ENCODE measurements at places on chromosomes 13 and 19.

- DNase-seq, result no peak
Measured at GRCh38 chr13:21538753-21539152, 65.2 kb downstream of the MICU2 start.

DNA sequence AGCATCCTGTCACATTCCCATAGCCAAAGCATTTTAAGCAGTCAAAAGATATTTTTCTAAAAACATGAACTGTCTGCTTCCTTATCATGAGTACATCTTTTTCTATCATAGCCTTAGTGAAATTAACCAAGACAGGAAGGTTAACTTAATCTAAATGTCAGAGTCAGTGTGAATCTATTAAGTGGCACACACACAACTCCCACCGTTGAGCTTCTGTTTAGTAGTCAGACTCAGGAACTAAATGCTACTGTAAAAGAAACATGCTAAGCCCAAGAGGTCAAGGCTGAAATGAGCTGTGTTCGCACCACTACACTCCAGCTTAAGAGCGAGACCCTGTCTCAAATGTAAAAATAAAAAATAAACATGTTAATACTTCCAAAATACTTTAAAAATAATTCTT, 7.7 kb upstream of the POU4F1 start:
- DNase-seq, result no peak

DNA sequence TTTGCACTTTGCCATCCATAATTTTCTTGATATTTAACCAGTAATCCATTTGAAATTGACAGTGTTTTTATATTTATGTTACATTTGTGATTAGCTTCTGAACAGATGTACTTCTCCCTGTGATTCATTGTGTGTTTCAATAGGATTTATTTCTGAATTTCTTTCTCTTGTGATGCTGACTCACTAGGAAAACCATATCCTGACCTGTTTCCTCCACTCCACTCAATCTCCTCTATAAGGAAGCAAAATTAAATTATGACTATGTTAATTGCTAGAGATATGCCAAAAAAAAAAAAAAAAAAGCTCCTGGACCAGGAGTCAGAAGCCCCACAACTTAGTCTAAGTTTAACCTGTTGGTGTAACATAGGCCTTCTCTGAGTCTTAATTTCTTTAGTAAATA, 614.6 kb upstream of the SPRY2 start:
- DNase-seq, result no peak

GRCh38 chr13:113667771-113668490, 912 bp downstream of the GRK1 start:
- no peak for DNase-seq

DNA sequence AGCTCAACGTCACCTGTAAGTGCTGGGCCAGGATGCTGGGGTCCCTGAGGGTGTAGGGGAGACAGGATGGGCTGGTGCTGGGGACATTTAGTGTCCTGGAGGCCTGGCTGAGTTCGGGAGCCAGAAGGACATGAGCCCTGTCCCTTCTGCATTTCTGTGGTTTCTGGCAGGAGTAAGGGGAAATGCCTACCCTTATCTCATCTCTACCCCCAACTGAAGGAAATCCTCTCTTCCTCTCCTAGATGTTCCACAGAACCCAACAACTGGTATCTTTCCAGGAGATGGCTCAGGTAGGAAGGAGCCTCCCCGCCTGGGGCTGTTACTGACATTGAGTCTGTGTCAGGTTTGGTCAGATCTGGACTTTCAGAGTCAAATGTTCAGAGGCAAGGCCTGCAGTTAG, 1.2 kb downstream of the CD33 start:
- peak; percentile 24 for DNase-seq

- no peak for DNase-seq
Measured at GRCh38 chr13:99316657-99317256, 9.6 kb upstream of the GPR183 start.

DNA sequence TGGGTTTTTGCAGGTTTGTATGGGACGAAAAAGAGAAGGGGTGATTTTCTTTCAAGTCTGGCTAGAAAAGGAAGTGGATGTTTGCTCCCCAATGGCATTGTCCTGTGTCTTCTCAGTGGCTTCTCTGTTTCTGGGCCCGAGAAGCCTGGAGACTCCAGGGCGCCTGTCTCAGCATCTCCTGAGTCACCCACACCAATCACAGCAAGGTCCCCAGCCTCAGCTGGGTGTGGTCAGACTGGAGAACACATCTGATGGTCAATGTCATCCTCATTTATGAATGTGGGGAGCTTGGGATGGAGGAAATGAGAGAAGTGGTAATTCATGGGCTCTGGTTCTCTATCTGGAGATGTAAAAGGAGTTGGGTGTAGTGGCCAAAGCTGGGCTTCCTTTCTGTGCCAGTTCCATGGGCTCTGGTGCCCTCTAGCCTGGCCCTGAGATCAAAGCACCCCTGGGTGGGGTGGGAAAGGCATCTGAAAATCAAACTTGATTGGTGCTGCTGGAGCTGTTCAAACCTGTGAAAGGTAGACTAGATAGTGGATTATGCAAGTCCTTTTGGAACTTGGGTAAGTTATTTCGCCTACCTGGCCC, 13.4 kb downstream of the RASL11A start:
- DNase-seq, result peak; percentile 13

DNA sequence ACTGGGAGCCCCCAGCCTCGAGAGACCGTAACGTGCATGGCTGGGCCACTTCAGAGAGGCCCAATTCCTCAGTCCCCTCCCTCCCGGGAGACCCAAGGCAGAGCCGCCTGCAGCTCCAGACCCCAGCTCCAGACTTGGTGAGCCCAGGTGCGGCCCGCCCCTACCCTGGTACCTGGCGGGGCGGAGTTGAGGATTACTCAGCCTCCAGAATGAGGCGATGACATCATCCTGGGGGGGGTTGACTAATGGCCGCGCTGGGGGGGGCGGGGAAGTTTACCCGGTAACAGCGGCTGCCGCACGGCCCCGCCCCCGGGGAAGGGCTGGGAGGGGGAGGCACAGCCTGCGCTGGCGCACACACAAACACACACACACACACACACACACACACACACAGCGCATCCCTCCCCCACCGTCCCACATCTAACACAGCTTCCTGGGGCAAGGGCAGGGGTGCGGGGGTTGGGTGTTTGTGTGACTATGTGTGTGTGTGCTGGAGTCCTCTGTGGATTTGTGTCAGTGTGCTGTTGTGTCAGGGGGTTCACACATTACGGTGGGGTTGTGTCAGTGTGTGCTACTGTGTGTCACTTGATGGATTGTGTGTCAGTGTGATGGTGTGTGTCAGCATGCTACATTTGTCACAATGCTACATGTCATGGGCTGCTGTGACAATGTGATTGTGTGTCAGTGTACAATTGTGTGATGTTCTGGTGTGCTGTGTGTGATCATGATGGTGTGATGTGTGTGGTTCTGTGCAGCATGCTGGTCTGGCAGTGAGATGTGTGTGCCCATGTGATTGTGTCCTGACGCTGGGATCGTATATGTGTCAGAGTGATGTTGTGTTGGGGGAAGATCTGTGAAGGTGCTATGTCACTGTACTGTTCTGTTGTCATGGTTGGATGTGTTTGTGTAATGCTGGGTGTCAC, 10.3 kb upstream of the BBC3 start:
- peak; percentile 93 for DNase-seq

DNA sequence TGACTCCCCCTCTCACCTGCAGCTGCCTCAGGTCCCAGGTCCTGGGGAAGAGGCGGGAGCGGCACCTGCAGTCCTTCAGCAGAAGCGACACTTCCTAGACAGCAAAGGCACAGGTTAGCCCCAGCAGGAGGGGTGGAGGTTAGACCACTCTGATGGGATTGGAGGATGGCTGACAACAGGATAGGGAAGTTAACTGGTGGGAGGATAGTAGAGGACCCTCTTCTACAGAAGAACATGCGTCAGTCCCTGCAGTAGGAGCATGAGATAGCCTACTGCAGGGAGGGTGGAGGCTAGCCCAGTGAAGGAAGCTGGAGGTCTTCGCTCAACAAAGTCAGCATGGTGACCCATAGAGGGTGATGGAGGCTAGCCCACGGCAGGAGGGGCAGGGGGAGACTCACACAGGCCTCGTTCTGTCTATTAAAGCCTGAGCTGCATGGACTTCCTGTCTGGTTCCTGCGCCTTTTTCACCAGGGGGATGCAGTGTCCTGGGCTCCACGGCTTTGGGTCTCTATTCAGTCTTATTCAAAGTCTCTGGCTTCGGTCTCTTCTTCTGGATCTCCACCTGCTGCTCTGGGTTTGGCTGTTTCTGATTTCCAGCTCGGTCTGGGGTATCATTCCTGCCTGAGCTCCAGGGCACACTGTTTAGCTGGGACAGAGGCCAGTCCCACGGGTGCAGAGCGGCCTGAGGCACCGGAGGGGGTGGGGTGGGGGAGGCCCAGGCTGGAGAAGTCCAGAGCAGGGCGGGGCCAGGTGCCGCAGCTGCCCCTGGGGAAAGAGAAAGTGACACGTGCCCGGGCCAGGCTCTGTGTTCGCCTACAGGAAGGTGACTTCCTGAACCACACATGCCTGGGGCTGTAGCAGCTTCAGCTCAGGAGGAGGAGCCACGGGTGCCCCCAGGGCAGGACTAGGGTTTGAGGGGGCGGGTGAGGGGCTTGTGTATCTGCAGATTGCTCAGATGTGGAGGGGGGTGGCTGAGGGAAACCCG, 7.3 kb downstream of the IFNL3 start:
- DNase-seq, result peak; percentile 73

GRCh38 chr13:80462567-80462966, 121.6 kb upstream of the SPRY2 start:
- DNase-seq, result no peak
